ENCODE measurements at places on chromosomes 2 and 18.

DNA sequence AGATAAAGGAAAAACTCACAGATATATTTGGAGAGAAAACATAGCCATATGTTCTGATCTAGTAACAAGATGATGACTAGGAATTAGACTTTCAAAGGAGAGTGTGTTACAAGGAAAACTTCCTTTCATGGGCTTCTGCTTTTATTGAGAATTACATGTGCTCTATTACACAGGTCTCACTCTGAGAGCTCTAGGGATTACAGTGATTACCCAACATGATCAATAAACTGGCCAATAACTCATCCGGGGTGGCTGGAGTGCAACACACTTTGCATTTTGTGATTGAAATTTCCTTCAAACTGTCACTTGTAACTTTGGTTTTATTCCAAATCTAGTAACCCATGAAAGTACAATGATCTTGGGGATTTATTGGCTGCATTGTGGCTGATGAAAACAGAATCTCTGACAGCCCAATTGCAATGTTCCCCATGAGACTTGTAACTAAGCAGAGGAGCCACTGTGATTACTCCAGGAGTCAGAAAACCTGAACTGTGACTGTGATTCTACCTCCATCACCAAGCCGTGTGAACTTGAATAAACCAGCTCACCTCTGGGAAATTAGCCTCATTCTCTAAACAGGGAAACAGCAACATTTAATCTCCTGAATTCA, 40.2 kb upstream of the LRRC30 start:
- DNase-seq = no peak

- DNase-seq = no peak
These were observed 18.4 kb downstream of the TMEM247 start for GRCh38 chr2:46497766-46498165.

DNA sequence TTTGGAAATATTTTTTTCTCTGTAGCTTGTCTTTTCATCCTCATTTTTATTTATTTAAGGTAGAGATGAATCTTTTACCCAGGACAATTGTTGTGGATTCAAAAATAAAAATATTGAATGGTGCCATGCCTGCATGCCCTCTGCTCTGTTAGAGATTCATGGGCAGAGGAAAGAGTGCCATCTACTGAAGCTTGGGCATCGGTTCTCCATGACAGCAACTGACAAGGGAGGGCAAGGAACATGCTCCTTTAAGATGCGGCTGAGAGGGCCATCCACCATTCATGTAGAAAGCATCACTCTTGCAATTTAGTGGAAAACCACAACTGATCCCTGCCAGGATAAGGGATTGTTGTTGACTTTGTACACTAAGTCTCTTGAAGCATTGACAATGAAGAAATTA, 79.9 kb downstream of the PARD3B start:
- DNase-seq = no peak

DNA sequence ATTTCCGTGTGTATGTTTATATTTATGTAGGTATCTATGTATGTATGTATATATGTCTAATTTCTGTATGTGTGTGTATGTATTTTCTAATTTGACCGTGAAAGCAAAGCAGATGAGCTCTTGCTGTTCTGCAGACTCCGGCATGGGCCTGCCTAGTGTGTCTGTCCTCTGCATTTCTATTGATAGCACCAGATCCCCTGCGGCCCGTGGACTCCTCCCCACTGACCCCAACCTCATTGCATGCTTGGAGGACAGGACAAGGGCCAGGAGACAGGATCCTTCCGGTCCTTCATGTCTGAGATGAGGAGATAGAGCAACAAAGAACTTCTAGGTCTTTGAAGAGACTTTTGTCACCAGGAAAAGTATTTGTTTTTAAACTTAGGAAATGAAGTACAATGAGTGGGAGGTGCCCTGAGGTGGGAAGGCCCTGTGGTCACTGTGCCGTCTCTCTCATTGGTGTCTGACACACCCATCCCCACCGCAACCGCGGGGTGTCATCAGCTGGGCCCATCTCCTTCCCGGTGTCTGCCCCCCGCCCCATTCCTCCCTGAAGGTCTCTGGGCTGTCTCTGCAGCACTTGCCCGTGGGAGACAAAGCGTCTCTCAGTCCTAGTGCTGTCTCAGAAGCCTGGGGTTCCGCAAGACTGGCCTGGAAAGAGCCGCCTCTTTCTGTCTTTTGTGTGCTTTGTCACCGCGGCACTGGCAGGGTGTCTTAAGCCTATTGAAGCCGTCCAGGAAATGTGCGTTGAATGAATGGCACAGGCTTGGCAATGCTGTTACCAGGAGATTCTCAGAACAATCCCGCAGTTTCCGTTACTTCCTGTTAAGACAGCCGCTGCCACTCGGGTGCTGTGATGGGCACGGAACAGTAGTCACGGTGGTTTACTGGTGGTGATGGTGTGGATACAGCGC, 216.4 kb downstream of the AGAP1 start:
- peak; percentile 61 for DNase-seq

DNA sequence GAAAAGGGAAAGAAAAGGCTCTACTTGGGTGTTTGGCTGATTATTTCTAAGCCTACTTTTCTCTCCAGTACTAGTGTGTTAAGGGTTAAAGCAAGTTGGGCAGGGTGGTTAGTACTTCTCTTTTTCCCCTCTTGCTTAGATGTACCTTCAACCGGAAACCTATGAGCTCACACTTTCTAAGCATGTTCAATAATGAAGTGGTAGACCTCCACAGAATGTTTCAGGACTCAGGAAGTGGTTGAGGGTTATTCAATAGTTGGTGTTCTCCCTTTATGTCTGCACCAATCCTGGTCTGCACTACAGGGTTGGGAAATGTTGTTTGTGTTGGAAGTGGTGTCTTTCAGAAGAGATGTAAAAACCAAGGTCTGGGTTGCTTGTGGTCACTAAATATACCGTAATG, 137.1 kb downstream of the ZEB2 start:
- DNase-seq = peak; percentile 83

GRCh38 chr2:11422901-11423435, 43.0 kb downstream of the E2F6 start:
- no peak for DNase-seq

DNA sequence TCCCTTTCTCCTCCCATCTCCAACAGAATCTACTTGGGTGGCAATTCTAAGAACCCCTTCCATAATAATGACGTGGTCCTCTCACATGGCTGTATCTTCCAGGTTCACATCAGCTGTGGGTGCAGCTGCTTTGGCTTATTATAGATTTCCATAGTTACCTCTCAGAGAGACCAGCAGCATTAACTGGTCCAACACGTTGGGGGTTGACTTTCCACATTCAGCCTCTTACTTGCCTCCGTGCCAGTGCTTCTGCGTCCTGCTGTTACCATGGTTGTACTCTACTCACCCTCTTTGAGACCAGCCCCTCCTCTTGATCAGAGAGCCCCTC, 570.7 kb downstream of the PLCL1 start:
- DNase-seq = no peak

DNA sequence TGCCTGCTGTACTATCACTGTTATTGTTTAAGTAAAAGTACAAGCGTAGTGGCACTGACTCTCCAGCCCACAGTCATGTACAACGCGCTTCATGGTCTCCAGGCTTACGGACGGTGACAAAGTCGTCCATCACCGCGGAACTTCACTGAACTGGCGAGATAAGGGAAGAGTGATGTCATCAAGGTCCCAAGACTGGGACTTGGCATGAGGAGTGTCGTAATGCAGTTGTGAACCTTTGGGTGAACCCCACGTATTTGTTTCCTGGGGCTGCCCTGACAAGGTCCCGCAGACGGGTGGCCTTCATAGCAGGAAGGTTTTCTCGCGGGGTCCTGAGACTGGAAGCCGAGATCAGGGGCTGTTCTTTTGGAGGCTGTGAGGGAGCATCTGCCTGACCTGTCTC, 17.3 kb downstream of the NFATC1 start:
- peak; percentile 56 for DNase-seq

DNA sequence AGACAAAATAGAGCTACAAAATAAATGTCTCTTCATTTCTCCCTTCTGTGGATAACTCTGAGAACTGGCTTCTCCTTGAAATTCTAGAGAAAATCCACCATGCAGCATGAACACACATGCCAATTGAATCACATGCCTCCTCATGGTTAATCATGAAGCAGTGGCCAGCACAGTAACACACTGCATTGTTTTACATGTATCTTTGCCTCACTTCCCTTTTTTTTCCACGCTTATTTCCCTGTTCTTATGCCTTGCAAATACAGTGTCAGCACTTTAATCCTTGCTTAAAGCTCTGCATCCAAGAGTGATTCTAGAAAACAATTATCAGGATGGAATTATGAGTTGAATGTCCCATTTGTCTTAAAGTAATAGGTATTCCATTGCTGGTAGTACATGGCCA, 50.3 kb upstream of the ZBTB7C start:
- DNase-seq = no peak

DNA sequence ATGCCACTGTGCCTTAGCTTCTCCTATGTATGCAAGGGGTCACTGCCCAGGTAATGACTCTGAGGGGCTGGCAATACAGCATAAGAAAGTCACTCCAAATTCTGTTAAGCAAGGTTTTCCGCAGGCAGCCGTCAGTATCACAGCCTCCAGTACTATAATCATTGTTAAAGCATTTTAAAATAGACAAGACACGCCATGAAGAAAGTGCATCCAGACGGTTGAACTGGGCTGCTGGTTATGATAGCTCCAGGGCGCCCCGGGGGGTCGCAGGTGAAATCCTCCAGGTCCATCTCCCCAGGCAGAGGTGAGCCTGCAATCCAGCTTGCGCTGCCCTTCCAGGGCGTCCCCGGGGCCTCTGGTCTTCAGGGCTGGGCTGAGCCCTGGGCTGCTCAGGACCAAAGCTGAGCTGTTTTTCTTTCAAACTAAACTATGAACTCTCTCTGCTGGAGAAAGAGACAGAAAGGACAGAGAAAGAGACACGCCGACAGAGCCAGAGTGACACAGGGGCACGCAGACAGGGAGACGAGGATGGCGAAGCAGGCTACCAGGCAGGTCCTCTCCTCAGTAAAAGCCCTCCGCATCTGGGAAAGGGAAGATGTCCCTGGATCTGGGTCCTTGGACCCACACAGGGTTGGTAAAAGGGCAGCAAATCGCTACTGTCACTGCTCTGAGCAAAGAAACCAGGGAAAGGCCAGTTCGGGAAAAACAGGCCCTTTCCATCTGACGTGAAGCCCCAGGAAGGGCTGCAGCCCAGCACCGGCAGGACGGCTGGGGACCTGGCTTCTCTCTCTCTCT, 2.1 kb upstream of the TWIST2 start:
- no peak for DNase-seq

DNA sequence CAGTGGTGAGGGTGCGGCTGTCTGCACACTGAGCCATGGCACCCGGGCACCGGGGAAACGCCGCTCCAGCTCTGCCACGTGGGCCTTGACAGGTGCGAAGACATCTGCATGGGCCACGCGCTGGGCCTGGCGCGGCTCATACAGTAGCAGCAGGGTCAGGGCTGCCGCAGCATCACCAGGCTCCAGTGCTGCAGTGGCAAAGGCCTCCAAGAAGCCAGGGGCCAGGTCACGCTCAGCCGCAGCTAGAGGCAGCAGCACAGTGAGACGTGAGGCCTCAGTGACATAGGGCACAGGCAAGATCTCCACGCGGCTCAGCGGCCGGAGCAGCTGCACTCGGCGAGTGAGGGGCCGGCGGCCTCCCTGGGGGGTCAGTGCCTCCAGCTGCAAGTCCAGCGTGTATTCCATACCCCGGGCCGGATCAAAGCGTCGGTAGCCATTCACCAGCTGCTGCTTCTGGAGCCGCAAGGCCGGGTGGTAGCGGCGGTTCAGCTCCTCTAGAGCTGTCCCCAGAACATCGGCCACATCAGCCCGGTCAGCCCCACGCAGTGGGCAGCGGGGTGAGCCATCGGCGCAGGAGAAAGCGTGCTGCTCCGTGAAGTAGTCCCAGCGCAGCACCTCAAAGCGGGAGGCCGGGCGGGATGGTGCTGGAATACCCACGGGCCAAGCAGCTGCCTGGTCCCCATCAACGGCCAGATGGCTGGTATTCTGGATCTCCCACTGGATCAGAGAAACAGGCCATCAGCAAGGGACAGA, 3.5 kb downstream of the CHPF start:
- no peak for DNase-seq

DNA sequence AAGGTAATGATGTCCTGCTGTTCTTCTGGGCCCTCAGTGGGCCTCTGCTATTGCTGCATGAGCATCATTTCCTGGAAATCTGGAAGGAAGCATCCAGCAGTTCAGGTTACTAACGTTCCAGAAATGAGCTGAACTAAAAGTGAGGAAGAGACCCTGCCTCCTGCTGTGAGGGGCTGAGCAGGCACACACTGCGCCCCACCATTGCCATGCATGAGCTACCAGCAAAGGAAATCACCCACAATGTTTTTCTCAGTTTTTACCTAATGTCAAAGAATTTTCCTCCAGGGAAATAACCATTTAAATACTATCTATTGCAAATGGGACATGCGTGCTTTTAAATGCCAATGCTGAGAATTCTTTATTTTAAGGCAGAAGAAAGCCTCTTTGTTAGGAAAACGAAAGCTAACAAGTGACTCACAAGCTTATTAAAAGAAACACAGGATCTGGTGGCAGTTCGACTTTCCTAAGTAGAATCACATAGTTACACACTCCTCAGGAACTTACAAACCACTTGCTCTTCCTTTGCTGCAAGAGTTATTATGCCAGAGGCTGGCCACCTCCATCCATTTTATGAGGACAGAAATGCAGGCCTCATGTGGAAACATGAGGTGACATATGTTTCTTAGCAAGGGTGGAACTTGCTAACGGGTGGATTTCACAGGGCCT, 152.6 kb upstream of the TTC39C start:
- no peak for DNase-seq

DNA sequence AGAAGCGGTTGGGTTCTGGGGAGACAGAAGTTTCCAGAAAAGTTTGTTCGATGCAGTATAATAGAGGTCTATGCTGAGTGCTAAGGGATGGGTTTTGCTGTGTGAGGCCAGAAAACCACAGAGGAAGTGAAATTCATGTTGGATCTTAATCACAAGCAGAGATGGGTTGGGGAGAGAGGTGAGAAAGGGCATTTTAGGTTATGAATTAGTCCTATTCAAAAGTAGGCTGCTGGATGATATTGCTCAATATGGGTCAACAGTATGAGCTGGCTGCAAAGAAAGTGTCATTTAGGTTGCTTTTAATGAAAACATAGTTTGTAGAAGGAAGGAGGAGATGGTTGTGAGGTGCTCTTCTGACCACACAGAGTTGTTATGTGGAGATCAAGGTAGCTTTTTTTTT, 118.8 kb upstream of the LHCGR start:
- no peak for DNase-seq

- no peak for DNase-seq
These were observed 73.1 kb downstream of the RAB3GAP1 start for GRCh38 chr2:135124924-135125886.
